HTR-8/SVneo (cell line): ENCODE measurements at places on chromosomes 4 and X.
A peak's percentile ranks its signal among the peaks of the same experiment; 100 is the strongest.

GRCh38 chr4:144356941-144357381 is 216.4 kb upstream of the GYPA start:
- no peak for DNase-seq

GRCh38 chr4:86220121-86220520 is 139.7 kb downstream of the MAPK10 start:
- no peak for DNase-seq

DNA sequence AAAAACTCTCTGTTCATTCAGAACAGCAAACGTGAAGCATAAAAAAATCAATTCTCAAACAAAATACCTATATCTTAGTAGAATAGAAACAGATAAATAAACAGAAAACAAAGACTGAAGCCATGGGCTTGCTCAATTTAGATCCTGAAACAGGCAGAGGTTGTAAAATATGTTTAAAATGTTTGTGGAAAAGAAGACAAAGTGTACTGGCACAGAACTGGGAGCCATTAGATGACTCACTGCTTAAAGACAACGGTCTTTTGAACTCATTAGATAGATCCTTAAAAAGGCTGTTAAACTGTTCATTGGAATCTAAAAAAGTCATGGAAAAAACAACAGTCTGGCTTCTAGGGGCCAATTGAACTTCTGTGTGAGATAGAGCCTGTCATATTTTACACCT is 247.0 kb upstream of the NDST4 start:
- no peak for DNase-seq

GRCh38 chrX:96791559-96791958 is 92.1 kb upstream of the RPA4 start:
- no peak for DNase-seq

- DNase-seq = peak; percentile 41
Measured at GRCh38 chr4:88211473-88212252, 53.2 kb upstream of the ABCG2 start.
